Endothelial cell of umbilical vein (primary cell): ENCODE measurements at places on chromosomes 16 and 17. TPM values are rescaled to one million over a fixed set of nuclear protein-coding genes. Genes with fewer than 3 reads are reported as not detected.

DNA sequence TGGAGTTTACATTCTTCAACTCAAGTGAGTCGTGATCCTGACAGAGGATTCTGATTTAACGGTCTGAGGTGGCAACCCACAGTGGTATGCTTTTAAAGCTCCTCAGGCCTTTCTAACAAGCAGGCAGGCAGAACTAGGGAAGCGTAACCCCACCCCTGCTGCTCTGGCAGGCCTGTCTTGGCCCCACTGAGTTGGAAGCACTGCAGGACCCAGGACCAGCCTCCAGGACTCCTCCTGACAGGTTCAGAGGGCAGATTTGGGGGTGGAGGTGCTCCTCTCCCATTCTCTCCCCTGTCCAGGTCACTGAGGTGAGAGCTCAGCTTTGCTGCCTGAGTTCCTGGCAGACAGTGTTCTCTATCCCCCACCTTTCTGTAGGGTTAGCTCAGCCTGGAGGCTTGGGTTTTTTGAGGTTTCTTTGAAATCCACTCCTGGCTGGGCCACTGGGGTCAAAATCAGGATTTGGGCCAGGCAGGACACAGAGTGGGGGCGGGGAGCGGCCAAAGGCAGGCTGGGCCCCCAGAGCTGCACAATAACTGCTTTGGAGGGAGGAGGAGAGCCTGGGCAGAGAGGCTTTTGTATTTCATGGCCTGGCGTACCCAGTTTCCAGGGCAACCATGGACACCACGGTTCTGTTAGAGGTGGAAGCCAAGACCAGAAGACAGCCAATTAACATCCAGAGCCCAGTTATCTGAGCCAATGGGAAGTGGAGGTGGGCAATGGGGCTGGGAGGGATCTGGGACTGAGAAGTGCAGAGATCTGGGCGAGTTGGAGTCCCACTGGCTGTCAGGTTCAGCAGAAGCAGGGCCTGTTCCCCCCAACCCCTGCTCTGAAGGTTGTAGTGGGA is 9.5 kb downstream of the MRPL27 start:
- H3K4me1 ChIP-seq = no peaks in the 10 kb centered on the region
- no peaks in the 10 kb centered on the region for H3K27me3 ChIP-seq
- H3K36me3 ChIP-seq = no peaks in the 10 kb centered on the region
- no peak overlapping the region for H3K4me3 ChIP-seq
- peak; percentile 25 for DNase-seq
- no peak overlapping the region for H3K27ac ChIP-seq

DNA sequence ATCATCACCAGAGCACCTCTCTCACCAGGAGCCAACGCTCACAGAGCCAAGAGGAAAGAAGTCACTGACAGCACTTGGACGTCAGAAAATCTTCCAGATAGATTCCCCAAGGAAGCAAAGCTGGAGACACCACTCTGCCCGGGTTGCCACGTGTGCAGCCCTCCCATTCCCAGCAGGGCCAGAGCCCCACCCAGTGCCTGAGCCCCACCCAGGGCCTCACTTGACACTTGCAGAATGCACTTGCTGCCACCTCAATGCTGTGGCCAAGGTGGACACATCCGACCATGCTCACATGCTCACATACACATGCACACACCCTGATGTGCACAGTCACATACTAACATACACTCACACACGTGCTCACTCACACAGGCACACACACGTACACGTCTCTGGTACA is 240.7 kb downstream of the RBFOX3 start:
- no peak for DNase-seq
- H3K4me1 ChIP-seq = no peaks in the 10 kb centered on the region
- no peak overlapping the region for H3K4me3 ChIP-seq
- H3K27me3 ChIP-seq = no peaks in the 10 kb centered on the region
- no peak overlapping the region for H3K27ac ChIP-seq

DNA sequence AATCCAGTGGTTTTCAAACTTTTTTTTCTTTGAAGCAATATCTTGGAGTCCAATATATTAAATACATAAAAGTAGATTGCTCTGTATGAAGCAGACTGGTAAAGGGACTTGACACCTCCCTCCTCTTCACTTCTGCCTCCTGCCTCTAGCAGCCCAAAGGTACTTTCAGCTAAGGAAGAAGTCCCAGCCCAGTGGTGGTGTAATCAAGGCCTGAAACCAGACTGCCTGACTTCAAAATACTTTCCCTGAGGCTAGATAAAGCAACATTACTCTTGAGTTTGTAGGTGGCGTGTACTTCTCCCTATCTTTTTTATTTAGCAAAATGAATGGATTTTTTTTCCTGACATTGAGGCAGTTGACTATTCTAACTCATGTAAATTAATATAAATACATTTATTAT is 122.4 kb upstream of the TMEM97 start:
- H3K27ac ChIP-seq = no peak overlapping the region
- no peak for DNase-seq

DNA sequence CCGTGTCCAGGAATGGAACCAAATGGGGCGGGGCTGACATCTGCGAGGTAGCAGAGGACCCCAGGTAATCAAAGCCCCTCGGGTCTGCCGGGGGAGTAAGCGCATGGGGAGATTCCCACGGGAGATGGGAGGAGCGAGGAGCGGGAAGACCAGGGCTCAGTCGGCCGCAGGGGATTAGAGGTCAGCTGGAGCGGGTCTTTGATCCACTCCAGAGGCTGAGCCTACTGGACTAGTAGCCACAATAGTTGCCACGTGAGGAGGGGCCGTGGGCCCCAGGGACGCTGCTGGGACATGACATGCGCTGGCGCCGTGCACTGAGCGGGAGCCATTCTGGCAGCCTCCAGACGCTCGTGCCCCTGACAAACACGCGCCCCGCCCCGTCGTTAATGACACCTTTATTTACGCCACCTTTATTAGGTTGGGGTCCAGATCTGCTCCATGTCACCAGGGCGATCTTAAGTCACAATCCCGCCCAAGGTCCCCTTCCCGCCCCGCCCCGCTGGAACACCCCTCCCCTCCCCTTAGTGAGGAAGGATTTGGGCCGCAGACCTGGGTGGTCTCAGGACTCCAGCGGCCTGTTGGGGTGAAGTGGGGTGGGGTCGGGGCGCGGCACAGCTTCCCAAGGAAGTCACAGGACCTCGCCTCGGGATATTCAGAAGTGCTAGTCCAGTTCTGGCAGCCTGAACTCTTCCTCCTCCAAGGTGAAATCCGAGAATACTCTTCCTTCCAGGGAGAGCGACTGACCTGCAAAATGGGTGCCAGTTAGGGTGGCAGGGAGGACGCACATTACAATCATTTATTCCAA is 15.0 kb downstream of the PPY start:
- no peak for DNase-seq
- H3K36me3 ChIP-seq = no peaks in the 10 kb centered on the region
- no peak overlapping the region for H3K4me3 ChIP-seq
- H3K4me1 ChIP-seq = no peaks in the 10 kb centered on the region
- no peak overlapping the region for H3K27ac ChIP-seq

- DNase-seq = no peak
- H3K27ac ChIP-seq = no peak overlapping the region
- H3K27me3 ChIP-seq = peaks cover 4% of the 10 kb centered on the region
- H3K4me3 ChIP-seq = no peak overlapping the region
- H3K36me3 ChIP-seq = no peaks in the 10 kb centered on the region
These were observed 10.7 kb upstream of the TMEM92 start for GRCh38 chr17:50263331-50264262.

DNA sequence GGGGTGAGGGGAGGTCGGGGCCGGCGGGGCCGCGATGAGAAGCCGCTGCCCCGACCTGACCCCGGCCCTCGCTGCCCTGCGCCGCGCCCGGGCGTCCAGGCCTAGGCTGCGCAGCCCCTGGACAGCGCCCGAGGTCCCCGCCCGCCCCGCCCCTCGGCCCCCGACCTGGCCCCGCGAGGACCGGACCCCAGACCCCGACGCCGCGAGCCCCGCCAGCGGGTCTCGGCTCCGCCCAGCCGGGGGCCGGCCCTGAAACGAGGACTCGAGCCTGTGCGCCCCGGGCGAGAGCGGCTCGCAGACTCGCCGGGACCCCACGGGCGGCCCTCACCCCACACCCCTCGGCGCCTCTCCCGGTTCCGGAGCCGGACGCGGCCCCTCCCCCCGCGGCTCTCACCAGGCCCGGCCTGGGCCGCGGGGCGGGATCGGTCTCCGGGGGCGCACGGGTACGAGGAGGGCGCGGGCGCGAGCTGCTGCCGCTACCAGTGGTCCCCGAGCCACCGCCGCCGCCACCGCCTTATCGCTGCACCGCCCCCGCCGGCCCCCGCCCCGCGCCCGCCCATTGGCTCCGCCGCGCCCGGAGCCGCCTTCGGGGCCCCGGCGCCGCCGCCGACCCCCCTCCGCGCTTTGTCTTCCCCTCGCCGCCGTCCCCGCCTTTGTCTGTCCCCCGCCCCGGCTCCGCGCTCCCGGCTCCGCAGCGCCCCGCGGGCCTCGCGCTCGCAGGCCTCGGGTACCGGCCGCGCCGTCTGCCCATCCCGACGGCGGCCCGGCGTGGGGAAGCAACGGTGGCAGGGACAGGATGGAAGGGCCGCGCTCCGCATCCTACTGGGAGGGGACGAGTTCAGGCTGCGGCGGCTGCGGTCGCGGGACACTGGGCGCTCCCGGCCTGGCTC is at the start of gene LIMD2:
TSS of gene LIMD2 (minus strand) at position 488 of the 890 bp plus-strand sequence. CDS start 827 bp downstream, outside the sequence.
- no peaks in the 10 kb centered on the region for H3K27me3 ChIP-seq
- DNase-seq = peak; percentile 54
- peaks cover 20% of the 10 kb centered on the region for H3K4me1 ChIP-seq
- H3K4me3 ChIP-seq = peak within 1 kb of the TSS; percentile 61
- H3K36me3 ChIP-seq = peaks cover 11% of the 10 kb centered on the region
- H3K27ac ChIP-seq = peak within 1 kb of the TSS; percentile 77

DNA sequence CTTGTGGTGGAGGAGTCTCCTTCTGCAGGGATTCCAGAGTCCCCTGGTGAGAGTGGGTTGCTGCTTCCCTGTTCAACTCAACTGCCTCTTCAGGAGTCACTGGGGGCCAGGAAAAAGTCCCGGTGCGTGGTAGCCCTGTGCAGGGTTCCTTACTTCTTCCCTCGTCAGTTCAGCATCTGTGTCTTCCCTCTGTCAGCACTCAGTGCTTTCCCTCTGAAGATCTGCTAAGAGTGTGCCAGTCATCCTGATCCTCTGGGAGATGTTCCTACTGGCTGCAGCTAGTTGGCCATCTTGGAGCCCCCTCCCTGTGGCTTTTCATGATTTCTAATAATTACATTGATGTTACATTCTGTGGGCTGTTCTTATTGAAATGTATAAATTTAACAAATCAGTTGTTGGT is 36.5 kb downstream of the NF1 start:
- no peak overlapping the region for H3K4me3 ChIP-seq
- H3K4me1 ChIP-seq = no peaks in the 10 kb centered on the region
- H3K27ac ChIP-seq = no peak overlapping the region
- no peaks in the 10 kb centered on the region for H3K27me3 ChIP-seq

DNA sequence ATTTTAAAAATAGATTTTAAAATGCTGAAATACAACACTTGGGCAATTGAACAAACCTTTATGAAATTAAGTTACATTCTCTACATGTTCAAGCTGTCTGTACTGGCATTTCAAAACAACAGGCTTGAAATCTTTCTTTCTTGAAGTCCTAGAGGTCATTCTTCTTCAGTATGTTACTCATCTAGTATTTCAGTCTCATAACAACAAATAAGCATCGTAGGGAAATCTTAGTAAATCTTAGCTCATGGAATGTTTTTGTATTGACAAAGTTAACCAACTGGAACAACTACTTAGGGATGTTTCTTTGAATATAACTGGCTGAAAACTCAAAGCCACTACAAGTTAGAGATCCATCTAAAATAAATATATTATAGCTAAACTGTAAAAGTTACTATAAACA is 96.6 kb downstream of the KIF2B start:
- H3K4me3 ChIP-seq = no peak overlapping the region
- H3K27ac ChIP-seq = no peak overlapping the region
- DNase-seq = no peak
- H3K27me3 ChIP-seq = no peaks in the 10 kb centered on the region
- H3K4me1 ChIP-seq = no peaks in the 10 kb centered on the region

DNA sequence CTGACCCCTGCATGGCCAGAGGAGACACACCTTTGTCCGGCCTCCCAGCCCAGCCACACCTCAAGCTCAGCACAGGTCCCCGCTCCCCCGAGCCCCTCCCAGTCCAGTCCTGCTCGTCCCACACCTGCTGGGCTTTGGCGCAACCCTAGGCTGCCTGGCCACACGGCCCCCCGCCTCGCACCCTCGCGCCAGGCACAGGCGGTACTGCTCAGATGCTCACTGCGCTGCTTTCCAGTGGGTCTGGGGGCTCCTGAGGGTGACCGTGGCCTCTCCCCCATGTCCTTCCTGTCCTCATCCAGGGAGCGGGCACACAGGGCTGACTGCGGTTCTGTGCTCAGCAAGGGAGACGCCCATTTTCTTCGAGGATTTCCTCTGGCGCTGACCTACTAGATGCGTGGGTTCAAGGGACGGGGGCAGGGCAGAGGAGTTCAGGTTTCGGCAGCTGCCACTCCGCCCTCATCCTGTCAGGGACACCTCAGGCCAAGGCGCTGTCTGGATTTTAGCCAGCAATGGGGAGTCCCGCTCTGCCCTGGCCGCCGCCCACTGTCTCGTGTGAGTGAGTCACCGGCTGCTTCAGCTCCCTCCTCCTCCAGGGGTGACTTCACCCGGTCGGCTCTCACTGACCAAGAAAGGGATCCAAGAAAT is 118.0 kb upstream of the ZNF469 start:
- peak overlapping the region; percentile 68 for H3K27ac ChIP-seq
- peak; percentile 91 for DNase-seq
- no peak overlapping the region for H3K4me3 ChIP-seq
- H3K36me3 ChIP-seq = no peaks in the 10 kb centered on the region
- H3K27me3 ChIP-seq = no peaks in the 10 kb centered on the region

- H3K27me3 ChIP-seq = no peaks in the 10 kb centered on the region
- no peak overlapping the region for H3K27ac ChIP-seq
- peaks cover 2% of the 10 kb centered on the region for H3K36me3 ChIP-seq
- H3K4me3 ChIP-seq = no peak overlapping the region
- no peak for DNase-seq
- peaks cover 5% of the 10 kb centered on the region for H3K4me1 ChIP-seq
These were observed 127.1 kb upstream of the PLCG2 start for GRCh38 chr16:81651758-81652718.

- no peak for DNase-seq
- H3K36me3 ChIP-seq = no peaks in the 10 kb centered on the region
- peaks cover 28% of the 10 kb centered on the region for H3K27me3 ChIP-seq
- H3K4me1 ChIP-seq = peaks cover 5% of the 10 kb centered on the region
These were observed 11.3 kb upstream of the SKAP1 start for GRCh38 chr17:48441231-48441711.

GRCh38 chr17:63246344-63246743 is 199.8 kb downstream of the CYB561 start:
- no peak for DNase-seq
- H3K27ac ChIP-seq = no peak overlapping the region
- H3K4me1 ChIP-seq = peaks cover 11% of the 10 kb centered on the region
- no peaks in the 10 kb centered on the region for H3K27me3 ChIP-seq

GRCh38 chr17:31404028-31404949 is 12.8 kb downstream of the RAB11FIP4 start:
- peaks cover 3% of the 10 kb centered on the region for H3K27me3 ChIP-seq
- H3K4me1 ChIP-seq = no peaks in the 10 kb centered on the region
- no peak overlapping the region for H3K27ac ChIP-seq
- no peak overlapping the region for H3K4me3 ChIP-seq
- no peak for DNase-seq

GRCh38 chr17:77304746-77305473 is 164.1 kb downstream of the SEC14L1 start:
- H3K27me3 ChIP-seq = no peaks in the 10 kb centered on the region
- DNase-seq = no peak
- H3K4me3 ChIP-seq = no peak overlapping the region
- H3K36me3 ChIP-seq = no peaks in the 10 kb centered on the region
- H3K4me1 ChIP-seq = peaks cover 3% of the 10 kb centered on the region
- no peak overlapping the region for H3K27ac ChIP-seq

GRCh38 chr16:74999219-74999608 is 390 bp downstream of the ZNRF1 start:
- H3K36me3 ChIP-seq = no peaks in the 10 kb centered on the region
- no peaks in the 10 kb centered on the region for H3K27me3 ChIP-seq
- peak overlapping the region; percentile 61 for H3K4me3 ChIP-seq
- peak overlapping the region; percentile 23 for H3K27ac ChIP-seq

Gene KRTAP16-1
- total RNA-seq = not detected in 2 replicates

Gene NETO2
- total RNA-seq = 24.8 and 27.6 TPM in 2 replicates
